ENCODE measurements at places on chromosomes 6 and 20.

GRCh38 chr6:119313937-119314884, 35.4 kb downstream of the MAN1A1 start:
- DNase-seq, result no peak

GRCh38 chr6:55397986-55398385, 70.7 kb downstream of the GFRAL start:
- DNase-seq, result no peak

DNA sequence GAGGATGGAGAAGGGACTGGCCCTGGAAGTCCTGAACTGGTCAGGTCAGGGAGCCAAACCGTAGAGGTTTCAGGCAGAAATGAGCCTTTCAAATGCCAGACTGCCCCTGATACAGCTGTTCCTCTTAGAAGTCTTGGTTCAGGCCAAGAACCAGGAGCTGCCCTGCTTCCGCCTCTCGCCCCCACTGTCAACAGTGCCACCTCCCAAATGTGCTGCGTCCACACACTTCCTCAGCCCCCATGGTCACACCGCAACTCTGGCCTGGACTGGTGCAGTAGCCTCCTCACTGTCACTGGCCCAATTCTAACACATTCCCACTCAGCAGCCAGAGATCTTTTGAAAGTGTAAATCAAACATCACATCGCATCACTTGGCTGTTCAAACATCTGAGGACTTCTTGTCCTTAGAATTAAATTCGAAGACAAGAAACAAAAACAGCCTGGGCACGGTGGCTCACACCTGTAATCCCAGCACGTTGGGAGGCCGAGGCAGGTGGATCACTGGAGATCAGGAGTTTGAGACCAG, 69.7 kb downstream of the STK35 start:
- no peak for DNase-seq

DNA sequence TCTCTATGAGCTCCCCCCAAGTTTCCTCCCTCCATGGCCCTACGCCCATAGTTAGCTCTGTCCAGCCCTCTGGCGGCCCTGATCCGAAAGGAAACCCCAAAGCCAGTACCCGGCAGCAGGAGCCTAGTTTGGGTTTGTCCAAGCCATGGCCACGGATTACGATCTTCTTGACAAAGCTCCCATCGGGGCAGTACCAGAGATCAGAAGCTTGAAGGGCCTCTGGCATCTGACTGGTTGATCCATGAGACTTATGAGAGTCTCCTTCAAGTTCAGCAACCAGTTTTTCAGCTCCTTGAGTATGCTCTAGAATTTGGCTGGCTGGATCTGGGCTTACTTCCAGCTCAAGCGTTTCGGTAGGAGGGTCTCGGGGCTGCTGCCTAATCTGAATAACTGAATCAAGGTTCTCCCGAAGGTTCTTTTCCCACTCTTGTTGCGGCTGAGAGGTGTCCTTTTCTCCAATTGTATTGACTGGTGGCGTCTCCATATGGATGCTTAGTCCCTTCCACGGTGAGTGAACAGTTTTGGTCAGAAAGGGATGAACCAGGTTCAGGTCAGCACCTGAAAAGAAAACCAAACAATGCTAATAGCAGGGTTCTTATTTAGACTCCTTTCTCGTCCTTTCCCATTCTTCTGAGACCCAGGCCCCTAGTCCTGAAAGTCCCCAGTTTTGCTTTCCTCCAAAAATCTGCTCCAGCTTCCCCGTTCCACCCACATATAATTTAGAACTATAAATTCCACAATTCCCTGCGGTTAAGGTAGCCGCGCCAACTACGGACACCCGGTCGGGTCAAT, 595 bp downstream of the FKBPL start:
- no peak for DNase-seq

DNA sequence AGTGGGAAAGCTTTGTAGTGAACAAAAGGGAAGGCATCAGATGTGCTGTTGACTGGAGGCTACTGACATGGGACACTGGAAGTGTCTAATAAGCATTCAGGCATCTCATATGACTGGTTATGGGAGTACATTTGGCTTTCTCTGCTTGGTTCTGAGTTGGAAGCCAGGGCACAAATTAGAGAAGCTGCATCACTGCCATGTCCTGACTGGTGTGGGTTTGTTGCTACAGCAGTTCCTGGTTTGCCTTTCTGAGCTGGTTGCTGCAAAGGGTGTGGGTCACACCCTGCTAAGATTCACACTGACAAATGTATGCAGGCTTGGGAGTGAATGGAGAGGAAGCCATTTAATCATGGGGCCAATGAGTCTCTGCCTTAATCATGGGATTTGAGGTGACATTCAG, 36.2 kb upstream of the NANP start:
- DNase-seq, result no peak

DNA sequence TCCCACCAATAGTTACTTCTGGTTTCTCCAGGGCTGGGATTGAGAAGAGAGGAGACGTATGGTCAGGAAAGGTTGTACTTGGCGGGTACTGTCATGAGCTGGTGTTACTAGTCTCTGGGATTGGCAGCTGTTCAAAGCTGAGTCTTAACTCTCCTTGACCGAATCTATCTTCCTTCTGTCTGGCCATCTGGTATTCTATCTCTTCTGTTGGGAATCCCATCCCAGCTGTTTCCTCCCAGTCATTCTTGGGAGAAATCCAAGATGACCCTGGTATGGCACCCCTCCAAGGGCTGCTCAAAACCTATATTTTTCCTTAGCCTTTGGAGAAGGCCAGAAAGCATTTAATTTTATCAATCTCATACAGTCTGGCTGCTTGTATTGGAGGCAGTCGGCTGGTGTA, 287.0 kb upstream of the CHD6 start:
- DNase-seq, result no peak

GRCh38 chr20:24455081-24455480, 14.3 kb upstream of the SYNDIG1 start:
- DNase-seq, result no peak

DNA sequence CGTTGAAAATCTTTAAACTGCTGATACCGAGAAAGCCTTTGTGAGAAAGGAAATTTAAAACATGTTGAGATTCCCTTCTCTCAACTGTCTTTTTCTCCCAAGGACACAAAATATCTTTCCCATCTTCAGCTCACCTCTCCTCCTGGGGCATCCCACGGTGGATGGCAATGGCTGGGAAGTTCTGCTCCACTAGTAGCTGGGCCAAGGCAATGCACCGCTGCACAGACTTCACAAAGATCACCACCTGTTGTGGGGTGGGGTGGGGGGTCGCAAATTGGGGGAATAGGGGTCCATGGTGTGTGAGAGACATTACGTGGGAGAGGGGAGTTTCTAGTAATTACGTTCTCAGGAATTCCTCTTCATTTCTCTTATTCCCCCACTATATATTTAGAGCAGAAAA, 2.4 kb downstream of the MCCD1 start:
- no peak for DNase-seq

Measured in AG04450 (cell line).